SJSA1 (cell line): ENCODE measurements at places on chromosomes 4 and X.

GRCh38 chr4:31366041-31366440 is 645.9 kb downstream of the PCDH7 start:
- DNase-seq, result no peak

DNA sequence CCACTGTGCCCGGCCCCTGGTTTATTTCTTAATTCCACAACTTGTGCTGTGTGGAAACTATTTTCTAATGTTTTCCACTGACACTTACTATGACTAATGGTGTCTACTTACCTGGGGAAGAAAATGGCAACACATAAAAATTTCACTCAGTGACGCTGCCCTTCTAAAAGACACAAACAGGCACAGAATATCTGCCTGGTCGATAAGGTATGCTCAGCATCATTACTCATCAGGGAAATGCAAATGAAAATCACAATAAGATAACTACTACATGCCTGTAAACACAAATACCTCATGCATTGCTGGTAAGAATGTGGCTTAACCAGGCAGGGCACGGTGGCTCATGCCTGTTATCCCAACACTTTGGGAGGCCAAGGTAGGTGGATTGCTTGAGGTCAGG is 61.6 kb downstream of the UBE2K start:
- DNase-seq, result no peak

- no peak for DNase-seq
These were observed 113.1 kb upstream of the INPP4B start for GRCh38 chr4:142959173-142959572.

DNA sequence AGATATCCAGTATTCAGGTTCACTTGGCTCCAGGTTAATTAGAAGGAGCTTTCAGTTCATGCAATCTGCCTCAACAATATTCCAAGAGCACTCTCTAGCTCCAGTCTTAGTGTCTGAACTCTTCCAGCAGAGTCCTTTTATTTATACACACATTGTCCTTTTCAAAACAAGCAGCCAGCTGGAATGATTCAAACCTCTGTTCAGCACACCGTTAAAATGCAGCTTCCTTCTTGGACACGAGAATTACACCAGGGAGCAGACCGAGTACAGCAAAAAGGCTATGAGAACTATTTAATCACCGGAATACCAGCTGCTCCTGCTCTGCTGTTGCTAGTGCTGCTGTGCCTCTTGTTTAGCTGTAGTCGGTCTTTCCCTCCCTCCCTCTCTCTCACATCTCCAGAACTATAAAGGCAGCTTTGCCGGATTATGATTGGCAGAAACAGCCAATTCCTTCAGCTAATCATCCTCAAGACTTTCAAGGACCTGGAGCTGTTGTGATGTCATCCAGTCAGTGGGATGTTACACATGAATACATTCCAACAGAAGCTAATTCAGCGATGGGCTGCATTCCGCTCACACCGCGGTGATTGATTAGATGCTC is at the start of gene NDST4:
TSS of gene NDST4 (minus strand) at position 115 of the 601 bp plus-strand sequence. CDS start 36,584 bp downstream, outside the sequence.
- peak; percentile 4 for DNase-seq

GRCh38 chrX:15683193-15683592 is 18.6 kb upstream of the CLTRN start:
- DNase-seq, result no peak

- no peak for DNase-seq
These were observed 1.3 kb upstream of the MGAT4D start for GRCh38 chr4:140499391-140499790.

GRCh38 chr4:2829321-2829932 is 14.2 kb upstream of the ADD1 start:
- no peak for DNase-seq

- DNase-seq, result no peak
These were observed 1.5 kb downstream of the DGKQ start for GRCh38 chr4:971666-972500.

DNA sequence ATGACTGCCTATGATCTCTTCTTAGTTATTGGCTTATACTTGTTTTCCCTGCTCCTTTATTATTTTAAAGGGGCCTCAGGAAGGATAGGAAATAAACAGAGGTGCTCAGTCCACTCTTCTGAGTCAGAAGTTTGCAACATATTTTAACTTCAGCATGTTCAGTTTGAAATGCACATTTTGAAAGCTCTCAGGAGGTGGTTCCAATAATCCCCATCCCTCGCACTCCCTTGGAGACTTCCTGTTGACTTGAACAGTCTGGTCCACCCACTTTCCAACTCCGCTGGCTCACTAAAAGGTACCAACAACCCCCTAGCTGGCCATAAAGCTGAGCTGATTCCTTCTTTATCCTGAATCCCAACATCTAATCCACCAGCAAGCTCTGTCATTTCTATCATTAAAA is 78.3 kb upstream of the DUSP21 start:
- no peak for DNase-seq

DNA sequence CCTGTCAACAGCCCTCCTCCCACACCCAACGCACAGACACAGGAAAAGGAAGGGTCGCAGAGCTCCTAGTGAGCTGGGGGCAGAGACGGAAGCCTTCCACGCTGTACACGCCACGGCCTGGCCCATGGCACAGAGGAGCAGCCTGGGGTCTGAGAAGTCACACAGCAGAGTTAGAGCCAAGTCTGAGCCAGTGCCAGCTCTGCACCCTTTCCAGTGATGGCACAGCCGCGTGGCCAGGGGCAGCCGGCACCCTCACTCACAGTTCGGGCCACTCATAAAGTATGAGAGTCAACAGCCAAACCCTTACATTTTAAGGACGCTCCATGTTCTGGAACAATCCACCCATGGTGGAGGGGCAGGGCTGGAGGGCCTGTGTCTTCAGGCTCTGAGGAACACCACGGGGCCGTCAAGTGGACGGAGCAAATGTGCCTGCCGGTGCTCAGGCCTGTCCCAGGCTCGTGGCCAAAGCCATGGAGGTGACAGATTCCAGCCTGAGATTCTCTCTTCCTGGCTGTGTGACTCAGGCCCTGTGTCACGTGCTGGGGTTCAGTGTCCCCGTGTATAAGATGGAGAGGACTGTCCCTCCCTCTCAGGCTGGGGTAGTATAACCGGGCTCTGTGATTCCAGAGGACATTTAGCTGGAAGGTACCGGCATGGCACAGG is 91.2 kb downstream of the ABLIM2 start:
- DNase-seq, result no peak
